ENCODE measurements at places on chromosomes 4 and X. TPM values are rescaled to one million over a fixed set of nuclear protein-coding genes. Genes with fewer than 3 reads are reported as not detected.

DNA sequence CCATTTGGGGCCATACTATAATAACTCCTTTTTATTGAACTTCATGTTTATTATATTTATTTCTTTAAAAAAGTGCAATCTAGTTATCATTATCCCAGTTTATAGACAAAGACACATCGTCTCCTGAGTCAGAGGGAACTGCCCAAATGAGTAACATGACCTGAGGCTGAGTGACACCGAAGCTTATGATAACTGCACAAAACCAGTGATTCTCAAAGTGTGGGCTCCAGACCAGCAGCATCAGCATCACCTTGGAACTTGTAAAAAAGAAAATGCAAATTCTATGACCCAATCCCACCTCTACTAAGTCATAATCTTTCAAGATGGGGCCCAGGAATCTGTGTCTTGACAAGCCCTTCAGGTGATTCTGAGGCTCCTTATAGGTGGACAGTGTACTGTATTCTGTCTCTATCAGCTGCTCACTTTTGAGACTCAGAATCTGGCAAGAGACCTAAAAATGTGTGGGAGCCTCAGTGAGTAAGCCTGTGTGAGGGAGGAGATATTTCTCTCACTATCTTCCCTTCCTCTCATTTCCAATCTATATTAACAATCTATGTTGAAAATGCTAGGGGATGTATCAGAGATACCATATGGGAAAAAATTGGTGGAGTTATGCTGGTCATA is 147.0 kb downstream of the PACRGL start:
- DNase-seq: no peak

DNA sequence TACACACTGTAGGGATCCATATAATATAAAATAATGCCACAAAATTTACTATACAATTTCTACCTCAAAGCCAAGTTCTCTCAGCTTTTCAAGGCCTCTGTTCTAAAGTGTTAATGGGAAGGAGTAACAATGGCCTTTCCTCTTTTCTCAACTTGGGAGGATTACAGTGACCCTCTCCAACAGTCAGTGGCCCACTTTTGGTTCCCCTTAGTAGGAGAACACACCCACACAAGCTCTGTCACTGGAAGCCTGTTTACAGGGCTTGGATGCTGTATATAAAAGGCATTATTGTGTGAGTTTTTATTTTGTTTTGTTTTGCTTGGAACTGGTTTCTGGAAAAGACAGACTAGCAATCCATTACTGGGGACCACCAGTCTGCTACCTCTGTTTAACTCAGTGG is 1.8 kb downstream of the ARHGEF6 start:
- no peak for DNase-seq

DNA sequence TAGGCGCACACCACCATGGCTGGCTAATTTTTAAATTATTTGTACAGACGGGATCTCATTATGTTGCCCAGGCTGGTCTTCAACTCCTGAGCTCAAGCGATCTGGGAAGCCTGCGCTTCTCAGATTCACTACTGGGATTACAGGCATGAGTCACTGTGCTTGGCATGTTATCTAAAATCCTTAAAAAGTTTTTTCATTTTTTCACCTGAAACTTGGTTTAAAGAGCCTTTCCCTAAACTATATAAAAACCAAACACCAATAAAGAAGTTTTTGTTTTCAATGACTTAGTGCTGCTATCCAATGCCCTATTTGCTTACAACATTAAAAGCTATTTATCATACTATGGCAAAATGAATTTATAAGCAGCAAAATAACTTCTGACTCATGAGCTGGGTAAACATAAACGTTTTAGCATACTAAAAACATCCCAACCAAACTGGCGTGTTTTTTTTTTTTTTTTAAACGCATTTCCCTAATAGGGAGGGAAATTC is 127.8 kb downstream of the UBE2K start:
- no peak for DNase-seq

GRCh38 chr4:39638354-39639239 is at the start of gene SMIM14:
SMIM14 (minus strand) TSS chr4:39638865; CDS start chr4:39605145, 33,720 bp downstream.
- DNase-seq: peak; percentile 96

GRCh38 chr4:91222014-91222413 is 1081.8 kb upstream of the GRID2 start:
- DNase-seq: no peak

- DNase-seq: no peak
These were observed 459.5 kb upstream of the AGA start for GRCh38 chr4:177901786-177902185.

Gene SASH3
- total RNA-seq: 10.0 TPM

Gene NAP1L2
- total RNA-seq: 0.48 TPM

All from breast epithelium (tissue), 4 donors.